ENCODE measurements at places on chromosomes 3 and 15.
A peak's percentile ranks its signal among the peaks of the same experiment; 100 is the strongest.

DNA sequence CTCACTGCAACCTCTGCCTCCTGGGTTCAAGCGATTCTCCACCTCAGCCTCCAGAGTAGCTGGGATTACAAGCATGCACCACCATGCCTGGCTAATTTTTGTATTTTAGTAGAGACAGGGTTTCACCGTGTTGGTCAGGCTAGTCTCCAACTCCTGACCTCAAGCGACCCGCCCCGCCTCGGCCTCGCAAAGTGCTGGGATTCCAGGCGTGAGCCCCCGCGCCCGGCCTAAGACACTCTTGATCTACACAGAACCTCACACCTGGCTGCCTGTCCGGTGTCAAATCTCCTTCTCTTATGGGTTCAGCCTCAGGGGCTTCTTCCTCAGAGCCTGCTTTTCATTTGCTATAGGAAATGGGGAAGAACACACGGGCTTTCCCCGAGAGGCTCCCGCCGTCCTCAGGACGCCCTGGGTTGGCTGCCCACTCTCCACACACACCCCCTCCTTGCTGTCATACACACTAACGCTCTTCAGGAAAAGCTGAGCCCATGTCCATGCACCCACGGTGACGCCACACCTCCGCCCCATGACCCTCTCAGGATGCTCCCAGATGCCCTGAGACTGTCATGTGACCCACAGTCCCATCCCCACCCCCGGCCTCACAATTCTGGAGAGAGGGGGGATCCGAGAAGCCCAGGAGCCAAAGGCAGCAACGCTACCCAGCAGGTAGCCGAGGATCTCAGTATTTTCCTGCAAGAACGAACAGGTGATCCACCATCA, 10.4 kb downstream of the TMEM44 start:
- no peak for DNase-seq

DNA sequence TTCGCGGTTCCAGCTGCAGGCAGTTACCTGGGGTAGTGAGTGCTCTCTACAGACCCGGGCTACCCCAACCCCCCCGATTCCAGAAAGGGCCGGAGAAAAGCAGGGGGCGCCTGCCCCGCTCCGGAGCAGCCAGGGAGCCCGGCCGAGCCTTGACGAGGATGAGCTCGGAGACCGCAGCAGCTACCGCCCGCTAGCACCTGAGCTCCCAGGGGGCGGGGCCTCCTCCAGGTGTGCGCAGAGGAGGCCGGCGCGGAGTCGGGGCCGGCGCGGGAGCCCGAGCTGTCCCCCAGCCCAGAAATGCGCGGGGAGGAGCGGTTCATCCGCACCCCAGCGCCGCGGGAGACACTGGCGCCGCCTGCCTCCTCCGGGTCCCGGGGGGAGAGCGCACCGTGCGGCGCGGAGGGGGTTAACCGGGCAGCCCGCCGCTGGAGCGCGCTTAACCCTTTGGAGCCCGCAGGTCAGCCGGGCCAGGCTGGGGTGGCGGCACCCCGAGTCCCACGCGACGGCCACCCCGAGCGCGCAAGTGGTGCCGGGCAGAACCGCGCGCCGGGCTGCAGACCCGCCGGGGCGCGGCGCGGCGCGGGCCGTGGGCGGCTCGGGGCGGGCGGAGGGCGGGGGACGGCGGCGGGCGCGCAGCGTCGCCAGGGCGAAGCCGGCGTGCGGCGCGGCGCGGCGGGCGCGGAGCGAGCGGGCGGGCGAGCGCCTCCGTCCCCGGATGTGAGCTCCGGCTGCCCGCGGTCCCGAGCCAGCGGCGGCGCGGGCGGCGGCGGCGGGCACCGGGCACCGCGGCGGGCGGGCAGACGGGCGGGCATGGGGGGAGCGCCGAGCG, at the start of gene CACNA1D:
Gene CACNA1D (plus strand): TSS at position 649 of the 829 bp plus-strand sequence. CDS start 556 bp downstream, outside the sequence.
- DNase-seq = no peak

DNA sequence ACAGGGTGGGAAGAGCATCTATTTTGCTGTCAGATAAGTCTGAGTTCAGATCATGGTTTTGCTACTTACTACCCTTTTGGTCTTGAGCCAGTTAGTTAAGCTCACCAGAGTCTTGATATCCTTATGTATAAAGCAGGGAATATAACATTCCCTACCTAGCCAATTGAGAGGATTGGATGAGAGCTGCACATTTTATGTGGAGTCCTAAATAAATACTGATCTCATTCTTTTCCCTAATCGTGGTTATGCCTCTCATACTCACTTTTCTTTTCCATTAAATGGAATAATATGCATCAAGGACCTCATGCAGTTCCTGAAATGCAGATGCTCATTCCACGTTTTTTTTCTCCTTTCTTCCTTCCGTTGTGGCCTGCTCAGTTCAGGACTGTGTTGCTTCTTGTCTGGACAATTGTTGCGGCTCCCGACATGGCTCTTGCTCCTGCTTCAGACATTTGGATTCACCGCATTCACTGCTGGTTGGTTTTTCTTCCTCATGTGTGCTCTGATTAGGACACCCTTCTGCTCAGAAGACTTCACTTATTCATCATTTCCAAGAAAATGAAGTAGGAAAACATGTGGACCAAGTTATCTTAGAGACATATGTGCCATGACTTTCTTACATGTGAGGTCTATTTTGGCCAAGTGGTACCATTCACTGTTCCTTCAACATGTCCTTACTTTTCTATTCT, 90.2 kb downstream of the NFKBIZ start:
- DNase-seq = no peak

- DNase-seq = peak; percentile 51
Measured at GRCh38 chr3:27721717-27722564, at the start of gene EOMES. Gene EOMES, minus strand, starts transcription at chr3:27722323. Its CDS starts 29 bp downstream, at chr3:27722294.

GRCh38 chr15:92681141-92681631, 25.6 kb upstream of the FAM174B start:
- no peak for DNase-seq

DNA sequence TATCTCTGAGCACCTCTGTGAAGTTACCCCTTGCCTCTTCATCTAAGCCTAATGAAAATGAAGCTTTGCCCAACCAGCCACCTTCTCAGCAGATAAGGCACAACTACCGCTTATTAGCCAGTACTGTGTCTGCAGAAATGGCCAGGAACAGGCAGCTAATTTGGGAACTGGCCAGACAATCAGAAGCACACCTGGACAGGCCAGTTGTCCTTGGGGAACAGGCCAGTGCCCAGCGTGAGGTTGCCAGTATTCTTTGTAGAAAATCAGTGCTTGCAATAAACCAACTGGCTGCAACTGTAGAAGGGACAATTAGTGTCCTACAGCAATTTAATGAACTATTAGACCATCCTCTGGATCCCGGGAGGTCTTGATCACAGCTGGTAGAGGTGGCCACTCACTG, 10.4 kb upstream of the TMEM87A start:
- no peak for DNase-seq

- DNase-seq = no peak
Measured at GRCh38 chr15:94080416-94080815, 150.9 kb upstream of the MCTP2 start.

DNA sequence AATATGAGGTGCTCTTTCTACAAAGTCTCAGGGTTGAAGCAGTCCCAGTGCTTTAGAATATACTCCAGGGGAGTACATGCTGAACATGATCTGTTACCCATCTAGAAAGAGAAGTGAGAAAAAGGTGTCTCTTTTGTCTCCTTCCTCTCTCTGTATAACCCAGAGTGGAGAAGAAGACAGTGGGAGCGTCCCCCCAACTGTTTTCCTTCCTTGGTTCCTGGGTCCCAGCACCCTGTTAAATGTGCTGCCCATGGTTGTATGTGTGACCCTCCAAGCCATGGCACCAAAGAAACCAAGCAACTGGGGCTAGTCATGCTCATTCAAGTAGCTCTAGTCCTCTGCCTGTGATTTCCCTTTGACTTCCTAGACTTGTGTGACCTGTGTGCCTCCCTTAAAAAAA, 683.7 kb downstream of the TBL1XR1 start:
- no peak for DNase-seq

- DNase-seq = no peak
Measured at GRCh38 chr15:64324165-64324877, 31.7 kb downstream of the CSNK1G1 start.

GRCh38 chr15:91609966-91610365, 243.5 kb upstream of the SLCO3A1 start:
- DNase-seq = no peak

GRCh38 chr15:36911322-36911944, 188.9 kb downstream of the MEIS2 start:
- DNase-seq = no peak

DNA sequence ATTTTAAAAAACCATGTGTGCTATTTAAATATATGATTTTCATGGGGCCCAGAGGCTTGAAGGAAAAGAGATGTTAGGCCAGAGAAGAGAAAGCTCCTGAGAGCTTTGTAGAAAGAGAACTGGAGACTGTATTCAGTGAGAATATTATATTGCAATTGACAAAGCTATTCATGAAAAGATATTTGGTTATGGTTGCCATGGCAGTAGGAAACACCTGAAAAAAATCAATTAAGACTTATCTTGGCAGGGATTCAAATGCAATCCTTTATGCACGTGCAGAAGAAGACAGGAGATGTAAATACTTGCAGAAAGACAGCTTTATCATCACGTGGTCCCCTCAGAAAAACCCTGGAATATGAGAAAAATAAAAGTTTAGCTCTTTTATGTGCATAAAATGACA, 636.0 kb upstream of the TBL1XR1 start:
- DNase-seq = no peak

DNA sequence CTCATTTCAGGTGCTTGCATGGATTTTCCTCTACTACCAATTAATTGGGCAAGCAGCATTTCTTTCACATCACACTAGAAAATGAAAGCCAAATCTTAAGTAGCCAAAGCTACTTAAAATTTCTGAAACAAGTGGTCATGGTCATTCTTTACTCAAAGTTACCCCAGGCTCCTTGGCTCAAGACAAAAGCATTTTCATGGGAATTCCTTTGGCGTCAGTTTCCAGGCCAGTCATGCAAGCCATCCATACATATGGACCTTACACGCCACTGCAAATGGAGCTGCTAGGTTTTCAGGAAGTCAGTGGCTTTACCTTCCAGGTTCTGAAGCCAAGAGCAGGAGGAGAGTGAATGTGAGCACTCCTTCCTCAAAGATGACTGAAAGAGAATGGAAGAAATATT, 83.7 kb upstream of the IL12A start:
- no peak for DNase-seq

GRCh38 chr15:33864360-33865075, 103.8 kb upstream of the CHRM5 start:
- no peak for DNase-seq

DNA sequence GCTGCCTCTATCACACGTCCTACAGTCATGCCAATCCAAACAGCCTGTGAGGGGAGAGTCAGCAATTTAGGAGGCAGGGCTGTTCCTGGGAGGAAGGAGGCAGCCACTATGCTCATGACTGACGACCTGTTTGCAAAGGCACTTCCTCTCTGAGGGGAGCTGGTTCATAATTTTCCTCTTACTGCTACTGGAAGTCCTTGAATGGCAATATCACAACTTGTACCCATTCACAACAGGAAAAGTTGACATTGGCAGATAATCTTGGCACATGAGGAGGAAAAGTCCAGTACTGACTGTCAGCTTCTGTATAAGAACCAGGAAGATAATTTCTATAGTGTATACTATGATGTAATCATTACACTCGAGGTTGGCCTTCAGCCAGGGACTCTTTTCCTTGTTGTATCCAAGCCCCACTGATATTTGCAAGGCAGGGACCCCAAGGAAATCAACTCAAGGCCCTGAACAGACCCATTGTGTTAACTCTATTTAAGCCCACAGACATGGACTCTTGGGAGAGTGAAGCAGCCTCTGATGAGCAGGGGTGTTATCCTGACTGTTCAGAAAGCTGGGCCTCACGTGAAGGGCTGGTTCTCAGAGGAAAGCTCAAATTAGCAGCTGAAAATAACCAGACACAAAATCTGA, 267.3 kb upstream of the ADAMTS9 start:
- no peak for DNase-seq

GRCh38 chr3:138909904-138910303, 37.0 kb downstream of the FOXL2 start:
- no peak for DNase-seq

DNA sequence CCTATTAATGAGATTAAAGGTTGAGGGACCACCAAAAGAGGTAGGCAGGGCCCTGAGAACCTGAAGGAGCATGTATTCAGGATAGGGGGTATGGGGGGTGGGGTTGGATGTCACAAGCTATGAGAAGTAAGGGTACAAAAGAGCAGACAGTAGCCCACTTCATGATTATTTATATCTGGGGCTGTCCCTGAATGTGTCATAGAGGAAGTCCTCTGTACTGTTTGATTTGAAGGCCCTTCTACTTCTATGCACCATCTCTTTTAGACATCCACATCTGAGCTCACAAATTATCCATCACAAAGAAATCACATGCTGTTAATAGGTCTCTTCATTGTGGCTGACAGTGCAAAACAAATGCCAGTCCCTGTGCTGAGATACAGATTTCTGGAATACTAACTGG, 68.6 kb downstream of the FHIT start:
- no peak for DNase-seq

DNA sequence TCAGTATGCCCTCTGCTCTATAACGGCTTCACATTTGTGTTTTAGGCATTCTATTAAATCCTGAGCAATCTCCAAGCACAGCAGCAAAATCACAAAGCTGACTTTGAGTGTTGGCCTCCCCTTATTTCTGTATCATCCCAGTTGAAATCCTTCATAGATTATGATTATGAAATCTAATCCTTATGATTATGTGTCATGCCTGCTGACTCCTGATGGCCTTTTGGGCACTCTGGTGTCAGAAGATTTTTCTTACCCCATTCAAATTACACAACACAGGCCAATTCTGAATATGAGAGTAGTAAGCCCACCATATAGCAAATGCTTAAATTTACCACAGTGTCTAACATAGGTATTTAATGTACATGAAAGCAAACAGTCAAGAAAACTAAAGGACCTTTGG, 34.3 kb downstream of the CDV3 start:
- no peak for DNase-seq

DNA sequence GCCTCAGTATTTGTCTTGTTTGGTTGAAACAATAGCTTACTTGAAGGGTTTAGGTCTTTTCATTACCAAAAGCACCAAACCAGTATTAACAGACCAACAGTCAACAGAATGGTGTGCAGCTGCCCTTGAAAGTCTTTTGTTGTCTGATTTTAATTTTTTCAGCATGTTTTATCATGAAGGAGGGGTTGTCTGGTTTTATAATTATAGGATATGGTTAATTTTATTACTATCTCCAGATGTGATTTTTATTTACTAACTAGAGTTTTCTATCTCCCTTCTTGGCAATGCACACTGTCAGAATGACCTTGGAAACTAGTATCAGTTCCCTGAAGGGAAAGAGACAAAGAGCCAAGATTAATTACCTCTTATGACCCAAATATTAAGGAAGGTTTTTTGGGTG, 9.2 kb upstream of the CD200R1L start:
- DNase-seq = no peak

- DNase-seq = no peak
Measured at GRCh38 chr15:41259546-41260189, 28.6 kb downstream of the CHP1 start.

DNA sequence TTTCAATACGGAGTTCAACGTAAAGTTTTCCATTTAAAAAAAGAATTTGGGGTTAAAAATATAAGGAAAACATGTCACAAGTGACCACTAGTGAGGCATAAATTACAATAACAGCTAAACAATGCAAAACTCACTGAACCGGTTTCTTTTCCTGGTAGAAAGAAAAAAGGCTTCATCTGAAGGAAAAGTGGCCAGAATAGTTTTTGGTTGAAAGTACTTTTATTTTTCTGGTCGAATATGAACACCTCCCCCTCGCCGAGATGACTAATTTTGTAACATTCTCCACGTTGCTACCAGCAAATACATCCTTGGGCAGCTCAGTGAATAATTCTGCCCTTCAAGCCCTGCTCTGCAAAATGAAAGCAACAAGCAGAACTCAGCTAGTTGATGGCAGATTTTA, 3.9 kb upstream of the SRGAP3 start:
- DNase-seq = no peak
